Breast epithelium (tissue), 4 donors: ENCODE measurements at places on chromosomes 16 and 17.
A peak's percentile ranks its signal among the peaks of the same experiment; 100 is the strongest.

GRCh38 chr17:76353004-76353598 is 615 bp downstream of the PRPSAP1 start:
- H3K4me1 ChIP-seq = no peaks in the 10 kb centered on the region
- peak overlapping the region; percentile 93 for H3K4me3 ChIP-seq
- DNase-seq = no peak
- peak overlapping the region; percentile 92 for H3K27ac ChIP-seq

DNA sequence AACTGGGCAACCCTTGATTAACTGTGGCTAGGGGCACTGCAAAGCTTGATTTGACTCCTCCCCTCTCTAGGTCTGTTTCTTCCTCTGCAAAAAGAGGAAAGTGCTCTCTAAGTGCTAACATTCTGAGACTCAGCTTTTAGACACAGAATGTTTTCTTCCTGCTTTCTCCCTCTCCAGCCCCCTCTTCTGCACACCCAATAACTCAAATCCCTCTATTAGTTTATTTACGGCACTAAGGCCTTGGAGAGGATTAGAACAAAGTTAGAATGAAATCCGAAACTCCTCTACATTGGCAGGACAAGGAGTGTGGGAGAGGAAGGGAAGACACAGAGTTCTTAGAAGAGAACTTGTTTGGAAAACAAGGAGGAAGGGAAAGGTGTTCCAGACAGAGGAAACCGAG is 3.3 kb upstream of the SBK1 start:
- no peak for DNase-seq
- H3K4me3 ChIP-seq = no peak overlapping the region
- no peak overlapping the region for H3K27ac ChIP-seq
- no peaks in the 10 kb centered on the region for H3K27me3 ChIP-seq
- H3K4me1 ChIP-seq = no peaks in the 10 kb centered on the region

- H3K4me1 ChIP-seq = no peaks in the 10 kb centered on the region
- H3K27me3 ChIP-seq = no peaks in the 10 kb centered on the region
- DNase-seq = no peak
- no peaks in the 10 kb centered on the region for H3K36me3 ChIP-seq
Observed at GRCh38 chr17:60093694-60094093, 15.0 kb upstream of the HEATR6 start.

DNA sequence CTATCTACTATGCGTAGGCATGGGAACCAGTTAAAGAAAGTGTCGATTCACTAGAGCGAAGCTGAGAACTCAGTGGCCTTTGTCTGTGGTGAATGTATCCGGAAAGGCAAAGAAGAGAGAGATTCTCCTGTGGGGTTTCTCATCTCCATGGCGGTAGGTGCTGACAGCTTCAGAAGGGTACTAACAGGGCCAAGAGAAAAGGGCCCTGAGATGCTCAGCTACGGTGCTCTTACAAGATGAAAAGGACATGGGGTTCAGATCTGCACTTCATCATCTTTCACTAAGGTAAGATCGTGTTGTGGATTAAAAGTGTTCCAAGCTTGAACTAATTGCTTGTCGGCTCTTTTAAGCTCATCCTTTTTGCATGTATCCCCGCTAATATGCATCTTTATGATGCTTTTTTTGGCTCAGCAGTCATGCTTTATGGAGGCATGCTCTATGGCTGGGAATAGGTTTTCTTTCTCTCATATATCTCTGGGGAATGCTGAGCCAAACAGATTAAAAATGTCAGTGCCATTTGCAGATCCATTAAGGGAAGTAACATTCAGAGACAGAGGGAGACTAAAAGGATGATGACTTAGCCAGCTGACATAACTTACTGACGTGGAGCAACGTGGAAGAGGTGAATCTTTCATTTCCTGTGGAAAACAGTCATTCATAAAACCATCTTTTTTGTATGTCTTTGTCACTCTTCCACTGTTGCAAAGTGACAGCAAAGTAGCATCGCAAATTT is 29.9 kb downstream of the KCNJ16 start:
- no peak for DNase-seq
- H3K4me1 ChIP-seq = no peaks in the 10 kb centered on the region
- no peak overlapping the region for H3K27ac ChIP-seq
- no peaks in the 10 kb centered on the region for H3K36me3 ChIP-seq

GRCh38 chr17:43469145-43469544 is 14.6 kb upstream of the DHX8 start:
- H3K36me3 ChIP-seq = no peaks in the 10 kb centered on the region
- no peak overlapping the region for H3K27ac ChIP-seq
- no peak overlapping the region for H3K4me3 ChIP-seq
- no peaks in the 10 kb centered on the region for H3K27me3 ChIP-seq
- DNase-seq = no peak

DNA sequence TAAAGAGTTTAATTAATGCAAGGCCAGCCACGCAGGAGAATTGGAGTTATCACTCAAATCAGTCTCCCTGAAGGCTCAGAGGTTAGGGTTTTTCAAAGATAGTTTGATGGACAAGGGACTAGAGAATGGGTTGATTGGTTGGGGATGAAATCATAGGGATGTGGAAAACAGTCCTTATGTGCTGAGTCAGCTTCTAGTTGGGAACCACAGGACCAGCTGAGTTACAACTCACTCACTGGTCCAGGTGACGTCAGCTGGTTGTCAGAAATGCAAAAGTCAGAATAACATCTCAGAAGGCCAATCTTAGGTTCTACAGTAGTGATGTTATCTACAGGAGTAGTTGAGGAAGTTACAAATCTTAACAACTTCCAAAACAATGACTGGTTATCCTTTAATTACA is 47.6 kb downstream of the CPD start:
- no peaks in the 10 kb centered on the region for H3K36me3 ChIP-seq
- no peaks in the 10 kb centered on the region for H3K27me3 ChIP-seq
- H3K4me1 ChIP-seq = no peaks in the 10 kb centered on the region
- no peak for DNase-seq
- no peak overlapping the region for H3K4me3 ChIP-seq
- no peak overlapping the region for H3K27ac ChIP-seq

DNA sequence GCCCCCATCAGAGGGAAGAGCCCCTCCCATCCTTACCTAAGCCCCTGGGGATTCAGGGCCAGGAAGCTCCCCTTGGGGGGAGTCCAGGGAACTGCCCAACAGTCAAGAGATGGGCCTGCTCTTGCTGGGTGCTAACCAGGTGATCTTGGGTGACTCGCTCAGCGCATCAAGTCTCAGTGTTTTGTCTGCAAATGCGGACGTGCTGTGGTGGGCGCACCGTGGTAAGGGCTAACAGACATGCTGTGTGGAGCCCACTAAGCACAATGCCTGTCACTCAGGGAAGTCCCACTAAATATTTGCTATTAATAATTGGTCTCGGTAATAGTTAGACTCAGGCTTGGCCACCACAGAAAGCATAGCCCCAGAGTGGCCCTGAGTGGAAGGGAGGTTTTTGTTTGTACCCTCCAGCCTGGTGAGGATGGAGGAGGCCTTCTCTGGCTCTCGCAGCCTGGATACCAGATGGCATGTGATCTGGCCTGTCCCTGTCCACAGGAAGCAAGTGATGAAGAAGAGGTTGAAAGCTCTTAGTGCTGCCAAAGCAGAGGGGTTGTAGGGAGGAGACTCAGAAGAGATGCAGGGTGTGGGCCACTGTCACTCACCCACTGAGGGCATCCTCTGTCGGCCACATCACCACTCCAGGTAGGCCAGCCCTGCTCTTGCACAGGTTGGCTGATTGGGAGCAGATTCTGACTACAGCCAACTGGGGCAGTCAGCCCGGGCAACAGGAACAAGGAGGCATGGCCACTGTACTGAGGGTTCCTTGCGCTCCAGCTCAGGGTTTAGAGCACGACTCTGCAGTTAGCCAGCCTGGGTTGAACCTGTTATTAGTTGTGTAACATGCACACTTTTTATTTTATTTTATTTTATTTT is 69.8 kb upstream of the KSR1 start:
- no peak overlapping the region for H3K27ac ChIP-seq
- no peaks in the 10 kb centered on the region for H3K27me3 ChIP-seq
- no peak for DNase-seq
- no peaks in the 10 kb centered on the region for H3K36me3 ChIP-seq
- H3K4me3 ChIP-seq = no peak overlapping the region

DNA sequence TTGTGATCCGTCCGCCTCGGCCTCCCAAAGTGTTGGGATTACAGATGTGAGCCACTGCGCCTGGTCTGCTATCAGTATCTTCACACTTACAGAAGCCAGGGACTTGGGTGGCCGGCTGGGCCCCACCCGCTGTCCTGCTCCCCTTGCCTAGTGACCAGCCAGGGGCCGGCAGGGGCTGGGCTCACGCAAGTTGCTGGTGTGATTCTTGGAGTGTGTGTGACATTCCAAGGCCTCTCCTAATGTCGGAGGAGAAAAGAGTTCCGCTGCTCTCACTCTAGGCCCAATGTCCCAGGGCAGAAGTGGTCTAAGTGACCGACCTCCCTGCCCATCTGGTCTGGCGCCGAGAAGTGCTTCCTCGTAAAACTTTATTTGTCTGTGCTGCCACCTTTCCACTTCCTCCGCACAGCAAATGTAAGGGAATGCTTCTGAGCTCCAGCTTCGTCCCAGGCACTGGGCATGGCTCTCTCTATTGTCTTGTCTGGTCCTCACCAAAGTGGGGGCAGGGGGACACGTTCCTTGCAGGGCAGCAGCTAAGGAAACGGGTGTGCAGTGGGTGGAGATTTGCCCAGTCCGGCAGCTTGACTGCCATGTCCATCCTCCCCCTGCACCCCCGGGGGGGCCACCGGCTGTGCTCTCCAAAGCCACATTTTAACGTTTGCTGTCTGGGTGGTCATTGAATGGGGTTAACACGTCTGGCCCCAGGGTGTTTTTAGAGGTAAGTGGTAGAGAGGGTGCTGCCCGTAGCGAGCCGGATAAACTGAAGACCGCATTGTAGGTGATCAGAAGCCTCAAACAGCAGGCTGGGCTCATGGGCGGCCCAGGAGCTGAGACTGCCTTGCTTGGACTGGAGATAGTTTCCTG is 7.8 kb upstream of the GSE1 start:
- H3K36me3 ChIP-seq = no peaks in the 10 kb centered on the region
- no peak overlapping the region for H3K4me3 ChIP-seq
- peak overlapping the region; percentile 28 for H3K27ac ChIP-seq
- DNase-seq = no peak
- no peaks in the 10 kb centered on the region for H3K27me3 ChIP-seq

- no peak overlapping the region for H3K4me3 ChIP-seq
- H3K27me3 ChIP-seq = no peaks in the 10 kb centered on the region
- no peak for DNase-seq
Observed at GRCh38 chr17:46773221-46773605, 45.3 kb downstream of the WNT3 start.

DNA sequence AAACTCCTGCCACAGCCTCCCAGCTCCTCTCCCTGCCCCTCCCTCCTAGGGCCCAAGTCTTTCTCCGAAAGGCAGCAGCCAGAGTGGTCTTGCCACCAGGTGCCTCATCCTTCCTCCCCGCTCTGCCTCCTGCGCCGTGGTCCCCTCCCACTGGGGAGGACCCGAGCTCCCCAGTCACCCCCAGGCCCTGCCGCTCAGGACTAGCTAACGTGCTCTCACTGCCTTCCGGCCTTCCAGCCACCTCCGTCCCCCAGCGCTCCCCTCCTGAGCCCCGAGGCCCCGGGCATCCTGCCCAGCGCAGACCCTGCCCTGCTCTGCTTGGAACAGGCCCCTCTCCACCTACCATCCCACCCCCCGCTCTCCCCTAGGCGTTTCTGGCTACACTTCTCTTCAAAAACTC is 19.4 kb upstream of the COL1A1 start:
- no peak overlapping the region for H3K4me3 ChIP-seq
- DNase-seq = no peak
- H3K27ac ChIP-seq = peak overlapping the region; percentile 95
- peaks cover 9% of the 10 kb centered on the region for H3K4me1 ChIP-seq
- H3K36me3 ChIP-seq = no peaks in the 10 kb centered on the region

GRCh38 chr17:59234631-59235030 is 14.3 kb downstream of the GDPD1 start:
- H3K36me3 ChIP-seq = no peaks in the 10 kb centered on the region
- no peak overlapping the region for H3K27ac ChIP-seq
- DNase-seq = no peak
- H3K4me1 ChIP-seq = no peaks in the 10 kb centered on the region
- H3K27me3 ChIP-seq = no peaks in the 10 kb centered on the region

GRCh38 chr16:77467821-77468335 is 33.0 kb upstream of the ADAMTS18 start:
- H3K27me3 ChIP-seq = no peaks in the 10 kb centered on the region
- no peaks in the 10 kb centered on the region for H3K4me1 ChIP-seq
- no peak for DNase-seq

DNA sequence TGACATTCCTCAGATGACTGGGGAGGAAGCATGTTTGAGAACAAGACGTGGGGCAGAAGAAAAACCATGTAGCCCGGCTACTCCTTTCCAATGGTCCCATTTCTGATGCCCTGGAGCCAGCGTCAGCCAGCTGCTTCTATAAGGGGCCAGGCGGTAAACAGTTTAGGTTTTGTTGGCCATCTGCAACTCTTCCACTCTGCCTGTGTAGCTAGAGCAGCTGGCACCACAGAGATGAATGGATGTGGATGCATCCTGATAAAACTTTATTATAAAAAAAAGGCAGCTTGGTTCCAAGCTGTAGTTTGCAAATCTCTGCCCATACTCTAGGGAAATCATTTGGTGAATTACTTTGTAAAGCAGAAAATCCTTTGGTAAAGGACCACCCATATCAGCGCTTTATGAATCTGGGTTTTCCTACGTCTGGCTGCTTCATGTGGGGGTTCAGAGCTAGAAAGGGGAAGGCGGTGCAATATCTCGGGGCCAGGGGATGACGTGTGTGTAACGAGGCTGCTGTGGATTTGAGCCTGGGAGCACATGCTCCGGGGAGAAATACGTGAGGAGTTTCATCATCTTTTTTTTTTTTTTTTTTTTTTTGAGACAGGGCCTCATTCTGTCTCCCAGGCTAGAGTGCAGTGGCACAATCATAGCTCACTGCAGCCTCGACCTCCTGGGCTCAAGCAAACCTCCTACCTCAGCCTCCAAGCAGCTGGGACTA is 3.4 kb upstream of the SRL start:
- H3K27me3 ChIP-seq = no peaks in the 10 kb centered on the region
- H3K27ac ChIP-seq = no peak overlapping the region
- DNase-seq = no peak
- no peaks in the 10 kb centered on the region for H3K36me3 ChIP-seq
- no peaks in the 10 kb centered on the region for H3K4me1 ChIP-seq
- H3K4me3 ChIP-seq = no peak overlapping the region

DNA sequence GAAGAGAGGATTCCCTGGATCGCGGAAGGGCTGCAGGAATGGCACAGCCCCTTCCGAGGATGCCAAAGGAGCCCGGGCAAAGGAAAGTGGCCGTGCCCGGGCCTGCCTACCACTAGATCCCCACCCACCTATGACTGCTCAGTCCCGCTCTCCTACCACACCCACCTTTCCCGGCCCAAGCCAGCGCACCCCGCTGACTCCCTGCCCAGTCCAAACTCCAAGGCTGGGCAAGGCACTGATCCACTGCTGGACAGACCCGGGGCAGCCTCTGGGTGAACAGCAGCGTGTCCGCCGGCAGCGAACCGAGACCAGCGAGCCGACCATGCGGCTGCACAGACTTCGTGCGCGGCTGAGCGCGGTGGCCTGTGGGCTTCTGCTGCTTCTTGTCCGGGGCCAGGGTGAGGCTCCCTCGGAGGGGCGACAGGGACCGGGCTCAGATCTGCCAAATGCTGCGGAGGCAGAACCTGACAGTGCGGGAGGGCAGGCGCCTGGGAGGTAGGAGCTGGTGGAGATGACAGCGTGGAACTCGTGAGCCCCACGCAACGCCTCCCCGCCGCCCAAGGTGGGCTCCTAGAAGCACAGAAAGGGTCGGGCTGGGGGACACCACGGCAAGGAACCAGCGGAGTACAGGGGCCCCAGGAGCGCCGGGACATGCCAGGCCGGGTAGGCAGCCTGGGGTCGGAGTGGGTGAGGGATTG is at the start of gene CES2:
Gene CES2, plus strand, starts transcription at position 203 of the 698 bp plus-strand sequence. Its CDS starts 120 bp downstream, at position 323.
- peak within 1 kb of the TSS; percentile 95 for H3K27ac ChIP-seq
- no peaks in the 10 kb centered on the region for H3K27me3 ChIP-seq
- peaks cover 21% of the 10 kb centered on the region for H3K4me1 ChIP-seq
- peaks cover under 1% of the 10 kb centered on the region for H3K36me3 ChIP-seq

- H3K4me1 ChIP-seq = peaks cover 10% of the 10 kb centered on the region
- H3K27me3 ChIP-seq = no peaks in the 10 kb centered on the region
- DNase-seq = no peak
Observed at GRCh38 chr16:4388271-4389021, 16.8 kb downstream of the VASN start.
